T-helper 2 cell (primary cell): ENCODE measurements at places on chromosomes 1 and 21.
A peak's percentile ranks its signal among the peaks of the same experiment; 100 is the strongest.

- DNase-seq, result peak; percentile 62
These were observed 11.5 kb downstream of the ADAMTSL4 start for GRCh38 chr1:150560576-150561253.

GRCh38 chr1:51623025-51623424 lies 6.1 kb downstream of the OSBPL9 start:
- no peak for DNase-seq

- no peak for DNase-seq
These were observed 110.4 kb downstream of the PATJ start for GRCh38 chr1:61852670-61853015.

DNA sequence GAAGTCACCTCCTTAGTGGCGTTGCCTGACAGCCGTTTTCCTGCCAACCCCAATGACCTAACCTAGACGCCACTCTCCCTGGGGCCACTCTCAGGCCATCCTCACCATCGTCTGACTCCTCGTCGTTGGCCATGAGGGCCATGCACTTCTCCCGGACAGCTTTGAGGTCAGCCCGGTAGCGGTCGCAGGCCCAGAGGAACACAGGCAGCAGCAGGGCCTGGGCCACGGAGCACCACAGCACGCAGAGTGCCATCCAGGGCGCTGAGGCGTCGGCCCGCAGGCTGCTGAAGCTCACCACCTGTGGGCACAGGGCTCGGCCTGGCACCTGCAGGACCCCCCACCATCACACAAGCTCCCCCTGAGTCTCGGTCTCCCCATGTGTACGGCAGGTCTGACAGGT lies 7.3 kb downstream of the HES3 start:
- DNase-seq, result no peak

DNA sequence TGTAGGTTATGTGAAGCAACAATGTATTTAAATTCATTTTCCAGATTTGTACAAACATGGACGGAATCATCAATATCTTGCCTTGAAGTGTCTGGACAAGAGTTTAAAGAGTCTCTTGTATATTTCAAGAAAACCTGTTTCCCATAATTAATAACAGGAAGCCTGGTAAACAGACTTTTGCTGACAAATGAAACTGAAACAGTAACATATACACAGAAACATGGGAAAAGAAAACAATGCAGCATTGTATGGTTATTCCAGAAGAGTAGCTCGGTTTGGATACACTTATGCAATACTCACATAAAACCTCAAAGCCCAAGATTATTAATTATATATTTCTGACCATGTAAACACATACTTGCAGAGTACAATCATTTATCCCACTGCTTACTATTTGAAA lies 265.5 kb downstream of the PTPRC start:
- no peak for DNase-seq

- no peak for DNase-seq
These were observed 37.5 kb downstream of the ZNF281 start for GRCh38 chr1:200372095-200372884.

GRCh38 chr1:244807138-244807537 lies 28.3 kb upstream of the COX20 start:
- DNase-seq, result no peak

DNA sequence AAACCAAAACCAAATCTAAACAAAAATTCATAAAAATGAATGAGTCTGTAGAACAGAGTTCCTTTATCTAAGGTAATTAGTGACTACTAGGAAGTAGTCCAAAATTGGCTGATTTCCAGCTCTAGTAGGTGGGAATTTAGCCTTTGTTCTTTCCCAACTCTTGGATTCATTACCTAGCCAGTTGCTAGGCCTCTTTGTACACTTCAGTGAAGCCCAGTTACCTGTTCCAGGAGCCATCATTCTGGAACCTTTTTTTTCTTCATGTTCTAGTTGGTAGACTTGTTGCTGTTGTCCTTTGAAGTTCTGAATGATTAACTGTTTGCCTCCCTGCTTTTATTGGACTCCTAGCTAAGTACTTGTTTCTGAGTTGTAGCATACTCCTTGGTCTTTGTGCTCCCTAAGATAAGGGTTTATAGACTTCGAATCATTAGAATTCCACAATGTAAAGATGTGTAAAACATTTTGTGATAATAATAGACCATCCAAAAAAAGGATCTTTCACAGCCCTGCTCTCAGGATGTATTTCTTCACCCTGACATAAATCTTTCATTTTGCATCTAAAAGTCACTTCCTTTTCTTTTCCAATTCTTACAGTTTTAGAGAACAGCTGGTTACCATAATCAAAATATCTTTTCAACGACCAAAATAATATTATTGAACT lies 9.8 kb downstream of the PLA2G4A start:
- no peak for DNase-seq

- DNase-seq, result no peak
These were observed 464 bp downstream of the COL11A1 start for GRCh38 chr1:103107741-103108375.

GRCh38 chr1:84505493-84506001 lies 639 bp upstream of the SPATA1 start:
- no peak for DNase-seq

- DNase-seq, result peak; percentile 63
These were observed 6.7 kb upstream of the FAM167B start for GRCh38 chr1:32240140-32240951.

- DNase-seq, result no peak
These were observed 15.7 kb upstream of the ATP13A2 start for GRCh38 chr1:17027403-17027802.
